ENCODE measurements at places on chromosomes 1 and 21. TPM values are rescaled to one million over a fixed set of nuclear protein-coding genes. Genes with fewer than 3 reads are reported as not detected.
A peak's percentile ranks its signal among the peaks of the same experiment; 100 is the strongest.

DNA sequence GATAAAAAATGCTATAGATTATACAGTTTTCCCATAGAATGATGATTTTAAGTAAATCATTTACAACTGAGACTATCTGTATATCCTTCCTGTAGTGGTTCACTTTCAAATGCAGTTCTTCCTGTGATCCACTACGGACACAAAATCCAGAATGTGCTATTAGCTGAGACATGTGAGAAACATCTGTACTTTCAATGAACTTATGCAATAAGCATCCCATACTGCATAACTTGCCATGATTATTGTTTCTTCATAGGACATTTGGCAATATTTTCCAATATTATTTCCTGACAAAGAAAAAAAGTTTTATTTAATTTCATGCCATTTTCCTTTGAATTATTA, 83.5 kb upstream of the PRDX6 start:
- no peak for DNase-seq

Gene UBL4B
- not detected for total RNA-seq

DNA sequence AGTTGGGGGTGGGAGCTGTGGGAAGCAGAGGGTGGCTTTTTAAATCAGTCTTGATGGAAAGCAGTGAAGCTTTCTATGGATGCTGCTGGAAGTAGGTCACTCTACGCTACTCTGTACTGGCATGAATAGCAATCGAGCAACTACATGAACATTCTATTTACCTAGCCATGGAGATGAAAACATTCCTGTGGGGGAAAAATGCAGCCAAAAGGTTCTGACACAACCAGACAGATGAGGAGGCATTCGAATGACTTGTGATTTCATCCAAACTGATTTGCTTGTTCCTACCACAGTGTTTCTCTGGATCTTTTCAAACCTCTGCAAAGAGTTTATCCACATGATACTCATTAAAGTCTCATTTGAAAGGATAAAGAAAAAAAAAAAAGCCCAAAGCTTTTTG, 95.0 kb downstream of the ASTN1 start:
- no peak for DNase-seq

GRCh38 chr21:34845521-34846451, 177.0 kb downstream of the CLIC6 start:
- DNase-seq, result no peak

DNA sequence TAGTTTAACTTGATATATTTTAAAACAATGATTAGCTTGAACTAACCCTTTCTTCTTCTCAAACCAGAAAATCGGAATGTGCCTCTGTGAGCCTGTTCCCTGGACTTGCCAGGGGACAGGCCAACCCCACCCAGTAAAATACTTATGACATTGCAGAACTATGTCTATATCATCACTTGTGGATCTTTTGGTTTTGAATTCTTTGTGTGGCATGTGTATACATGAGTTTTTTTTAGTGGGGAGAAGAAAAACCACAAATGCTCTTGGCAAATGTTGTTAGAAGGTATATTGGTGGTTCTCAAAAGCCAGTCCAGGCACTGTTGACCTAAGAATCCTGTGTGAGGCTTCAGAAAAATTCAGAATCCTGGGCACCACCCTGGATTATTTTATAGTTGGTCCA, 347.4 kb downstream of the SIPA1L2 start:
- DNase-seq, result no peak

- DNase-seq, result no peak
These were observed 12.6 kb upstream of the PSMA5 start for GRCh38 chr1:109438798-109439297.

- no peak for DNase-seq
These were observed 566.1 kb downstream of the AMY1C start for GRCh38 chr1:104315823-104316222.

- no peak for DNase-seq
These were observed 789.2 kb upstream of the RGS18 start for GRCh38 chr1:191368891-191369654.

- peak; percentile 84 for DNase-seq
These were observed at the start of gene CDKN2C for GRCh38 chr1:50969611-50970508. Gene CDKN2C (plus strand): TSS chr1:50970245. CDS start chr1:50970369, 124 bp downstream.

DNA sequence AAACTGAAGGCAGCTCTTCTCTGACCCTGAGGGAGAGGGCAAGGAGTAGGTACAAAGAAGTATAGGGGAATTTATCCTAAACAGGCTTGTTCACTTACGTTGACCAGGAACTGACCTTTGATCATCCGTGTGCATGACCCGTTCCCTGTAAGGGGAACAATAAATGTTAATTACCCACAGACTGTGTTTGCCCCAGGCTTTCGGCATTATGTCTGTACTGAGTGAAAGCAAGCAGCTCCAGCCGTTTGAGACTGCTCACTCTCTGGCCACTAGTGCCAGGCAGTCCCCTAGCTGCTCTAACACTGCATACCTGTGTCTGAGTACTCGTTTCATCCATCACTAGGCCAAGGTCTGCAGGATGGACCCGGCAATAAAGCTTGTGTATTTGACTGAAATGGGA, 1365.3 kb downstream of the NCAM2 start:
- DNase-seq, result no peak

- DNase-seq, result no peak
These were observed 18.7 kb upstream of the OR6N2 start for GRCh38 chr1:158799689-158800088.

Gene LPAR3
- not detected for total RNA-seq

Gene LCE1C
- total RNA-seq, result not detected

Gene SLFNL1
- total RNA-seq, result 7.3 TPM

- DNase-seq, result no peak
These were observed 49.0 kb downstream of the CLDN17 start for GRCh38 chr21:30117631-30118030.

DNA sequence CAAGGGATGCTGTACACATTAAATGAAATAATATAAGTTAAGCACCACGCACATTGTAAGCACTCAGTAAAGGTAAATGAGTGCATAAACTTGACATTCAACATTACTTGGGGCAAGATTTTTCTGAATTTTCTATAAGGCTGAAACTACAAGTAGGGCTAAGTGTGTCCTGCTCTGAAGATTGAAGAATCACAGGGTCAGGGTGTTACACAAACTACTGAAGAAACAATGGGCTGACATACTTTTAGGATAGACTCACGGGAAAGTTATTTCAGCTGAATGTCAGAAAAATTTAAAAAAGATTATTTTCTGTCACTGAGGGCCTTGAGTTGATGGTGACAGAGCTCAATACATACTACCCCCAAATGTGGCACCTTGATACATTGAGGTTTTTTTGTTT, 644.2 kb upstream of the PLXNA2 start:
- DNase-seq, result no peak

Gene RGS8
- 0.20 TPM for total RNA-seq

Gene MMEL1
- total RNA-seq, result 2.9 TPM

DNA sequence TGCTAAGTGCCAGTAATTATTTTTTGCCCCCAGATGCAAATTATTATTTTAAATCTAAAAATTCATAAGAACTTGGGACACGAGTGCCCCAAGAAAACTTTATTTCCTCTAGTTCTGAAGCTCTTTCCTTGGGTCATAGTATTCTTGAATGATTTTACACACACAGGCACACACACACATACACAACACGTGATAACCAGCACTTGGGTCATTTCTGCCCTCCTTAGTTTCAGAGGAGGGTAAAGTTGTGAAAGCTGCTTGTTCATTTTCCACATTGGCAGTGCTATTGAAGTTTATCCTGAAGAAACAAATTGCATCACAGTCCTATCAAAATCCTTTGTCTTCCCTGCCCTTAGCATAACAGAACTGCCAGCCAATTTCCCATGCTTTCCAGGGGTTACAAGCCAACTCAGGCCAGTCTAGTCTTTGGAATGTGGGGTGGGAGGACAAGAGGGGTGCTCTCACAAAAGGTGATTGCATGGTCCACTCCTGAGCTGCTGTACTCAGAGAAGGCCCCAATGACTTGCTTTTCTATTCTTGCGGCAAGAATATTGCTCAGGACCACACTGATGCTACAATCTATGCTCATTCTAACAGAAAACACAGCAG, 98.5 kb upstream of the POGK start:
- DNase-seq, result no peak

GRCh38 chr21:32240851-32241687, 37.8 kb downstream of the MIS18A start:
- DNase-seq, result no peak

DNA sequence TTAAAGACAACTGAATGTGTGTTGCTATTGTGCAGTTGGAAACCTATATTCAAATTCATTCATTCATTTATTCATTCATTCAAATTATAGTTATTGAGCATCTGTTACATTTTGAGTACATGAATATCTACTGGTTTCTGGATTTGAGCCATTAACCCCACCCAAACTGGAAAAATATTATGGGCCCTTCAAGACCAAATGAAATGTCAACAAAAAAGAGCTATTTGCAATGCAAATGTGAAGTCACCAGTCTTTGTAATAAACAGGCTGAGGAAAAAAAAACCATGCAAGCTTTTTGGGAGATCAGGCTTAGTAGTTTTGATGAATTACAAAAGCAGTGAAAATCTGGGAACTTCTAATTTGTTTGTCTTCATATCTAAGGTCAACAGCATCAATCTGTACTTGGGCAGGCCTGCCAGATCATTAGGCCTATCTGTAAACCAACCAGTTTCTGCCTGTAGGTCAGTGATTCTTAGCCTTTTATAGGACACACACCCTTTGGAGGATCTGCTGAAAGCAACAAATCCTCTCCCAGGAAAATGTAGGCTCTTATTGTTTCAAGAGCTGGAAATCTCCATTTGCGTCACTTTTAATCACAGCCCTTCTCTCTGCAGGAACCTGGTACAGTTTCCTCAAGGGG, 134.7 kb downstream of the FAM78B start:
- DNase-seq, result no peak

Gene KCTD3
- 55.4 TPM for total RNA-seq

DNA sequence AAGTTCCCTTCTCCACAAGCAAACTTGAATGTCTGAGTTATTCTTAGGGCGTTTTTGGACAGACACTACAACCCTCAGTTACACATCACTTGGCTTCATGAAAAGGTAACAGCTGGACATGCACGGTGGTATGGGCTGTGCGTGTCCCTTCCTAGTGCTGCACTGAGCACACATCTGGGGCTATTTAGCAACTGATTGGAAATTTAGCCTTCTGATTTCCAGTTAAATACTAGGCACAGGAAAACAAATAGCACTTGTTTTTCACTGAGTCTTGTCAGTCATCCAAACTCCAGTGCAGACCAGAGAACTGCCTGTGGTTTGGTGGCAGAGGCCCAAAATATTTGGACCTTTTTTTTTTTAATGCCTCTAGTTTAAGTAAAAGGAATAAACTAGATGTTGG, 134.7 kb downstream of the TGFBR3 start:
- no peak for DNase-seq

Gene CHI3L1
- 50.0 TPM for total RNA-seq

GRCh38 chr1:12249748-12250147, 19.9 kb downstream of the VPS13D start:
- no peak for DNase-seq

- no peak for DNase-seq
These were observed 28.8 kb downstream of the TENT5C start for GRCh38 chr1:117634631-117635030.

- DNase-seq, result no peak
These were observed 82.9 kb downstream of the STUM start for GRCh38 chr1:226631229-226632000.

- DNase-seq, result no peak
These were observed 115.1 kb downstream of the RHOU start for GRCh38 chr1:228850141-228851100.

- no peak for DNase-seq
These were observed 40.4 kb downstream of the LIN9 start for GRCh38 chr1:226268421-226269124.

Gene COL24A1
- total RNA-seq, result 0.67 TPM

DNA sequence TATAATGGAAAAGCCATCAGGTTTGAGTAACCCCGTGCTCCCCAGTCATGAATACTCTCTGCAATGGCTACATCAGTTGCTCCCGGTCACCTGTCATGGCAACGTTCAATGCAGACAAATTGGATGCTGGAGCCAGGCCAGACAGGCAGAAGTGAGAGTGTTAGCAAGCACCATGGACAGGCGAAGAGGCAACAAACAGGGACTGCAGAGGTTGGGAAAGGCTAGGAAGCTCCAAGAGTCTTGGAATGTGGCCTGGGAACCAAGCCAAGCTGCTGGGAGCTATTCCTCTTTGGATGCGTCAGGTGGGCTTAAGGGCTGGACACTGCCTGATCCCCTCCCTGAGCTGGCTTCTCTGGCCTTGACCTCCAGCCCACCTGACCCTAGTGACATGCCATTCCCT, 102.9 kb downstream of the ACTL8 start:
- no peak for DNase-seq

DNA sequence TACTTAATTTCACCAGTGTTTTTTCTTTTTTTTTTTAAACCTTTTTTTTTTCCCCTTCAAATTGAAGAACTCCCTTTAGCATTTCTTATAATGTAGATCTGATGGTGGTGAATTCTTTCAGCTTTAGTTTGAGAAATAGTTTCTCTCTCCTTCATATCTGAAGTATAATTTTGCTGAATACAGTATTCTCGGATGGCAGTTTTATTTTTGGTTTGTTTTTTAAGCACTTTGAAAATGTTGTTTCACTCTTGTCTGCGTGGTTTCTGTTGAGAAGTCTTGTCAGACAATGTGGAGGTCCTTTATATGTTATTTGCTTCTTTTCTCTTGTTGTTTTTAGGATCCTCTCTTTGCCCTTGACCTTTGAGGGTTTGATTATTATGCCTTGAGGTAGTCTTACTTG, 135.1 kb downstream of the RPS6KC1 start:
- no peak for DNase-seq

Gene SH2D1B
- 1.1 TPM for total RNA-seq

Gene JAK1
- 156 TPM for total RNA-seq

DNA sequence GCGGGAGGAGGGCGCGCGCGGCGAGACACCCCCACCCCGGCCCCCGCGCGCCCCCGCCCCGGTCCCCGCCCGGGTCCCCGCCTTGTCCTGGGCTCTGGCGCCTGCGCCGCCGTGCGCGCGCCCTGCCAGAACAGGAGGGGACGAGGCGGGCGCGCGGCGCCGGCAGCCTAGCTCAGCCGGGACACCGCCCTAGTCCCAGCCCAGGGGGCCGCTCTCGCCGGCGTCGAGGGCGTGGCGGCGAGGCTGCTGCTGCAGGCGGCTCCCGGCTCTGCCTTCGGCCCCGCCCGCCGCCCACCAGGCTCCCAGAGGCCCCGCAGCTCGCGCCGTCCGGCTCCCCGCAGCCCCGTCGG, at the start of gene RCAN3:
Gene RCAN3 (plus strand): TSS at position 128 of the 350 bp plus-strand sequence. CDS start 11,537 bp downstream, outside the sequence.
- DNase-seq, result peak; percentile 98

- DNase-seq, result no peak
These were observed 110.7 kb upstream of the ERRFI1 start for GRCh38 chr1:8136766-8137165.

DNA sequence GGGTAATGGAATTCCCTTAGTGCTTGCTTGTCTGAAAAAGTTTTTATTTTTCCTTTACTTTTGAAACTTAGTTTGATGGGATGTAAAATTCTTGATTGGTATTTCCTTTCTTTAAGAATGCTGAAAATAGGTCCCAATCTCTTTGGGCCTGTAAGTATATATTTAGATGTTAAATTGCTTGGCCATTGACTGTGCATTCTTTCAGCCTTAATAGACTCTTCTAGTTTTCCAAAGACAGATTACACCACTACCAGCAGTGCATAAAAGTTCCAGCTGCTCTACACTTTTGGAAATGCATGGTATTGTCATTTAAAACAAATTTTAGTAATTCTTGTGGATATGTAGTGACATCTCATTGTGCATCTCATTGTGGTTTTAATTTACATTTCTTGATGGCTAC, 464.8 kb upstream of the USP24 start:
- DNase-seq, result no peak

Measured in upper lobe of left lung (tissue), 6 donors.